ENCODE measurements at places on chromosomes 6 and 20.

GRCh38 chr6:123898665-123899064, 95.0 kb downstream of the NKAIN2 start:
- no peak for DNase-seq

DNA sequence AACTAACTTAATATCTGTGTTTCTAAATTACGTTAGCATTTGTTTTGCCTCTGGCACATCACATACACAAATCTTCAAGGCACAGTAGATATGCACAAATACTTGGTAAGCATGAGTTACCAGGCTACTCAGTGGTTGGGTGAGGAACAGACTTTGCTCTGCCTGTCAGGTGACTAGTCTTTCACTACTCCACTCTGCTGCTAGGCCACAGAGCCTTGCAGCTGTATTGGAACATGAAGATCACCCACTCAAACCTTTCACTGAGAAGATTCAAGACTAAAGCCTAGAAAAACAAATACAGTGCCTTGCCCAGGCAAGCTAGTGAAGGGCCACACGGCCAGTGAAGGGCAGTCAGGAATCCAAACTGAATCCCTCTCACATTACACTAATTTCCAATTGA, 47.0 kb downstream of the DTNBP1 start:
- DNase-seq: no peak

DNA sequence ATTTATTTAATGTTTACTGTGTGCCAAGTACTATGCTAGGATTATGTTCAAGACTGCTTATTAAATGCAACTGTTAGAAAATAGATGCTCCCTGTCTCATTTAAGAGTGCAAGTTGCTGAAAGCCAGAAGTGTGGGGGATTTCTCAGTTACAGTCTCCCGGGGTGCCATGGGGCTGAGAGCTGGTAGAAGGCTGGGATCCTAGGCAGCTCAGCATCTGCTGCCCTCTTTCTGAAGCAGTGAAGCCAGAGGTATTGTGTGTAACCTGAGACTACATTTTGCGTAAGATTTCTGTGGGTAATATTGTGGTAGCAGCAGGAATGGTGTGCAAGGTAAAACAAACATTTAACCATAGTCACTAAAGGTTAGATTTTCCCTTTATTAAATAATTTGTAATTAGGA, 120.6 kb downstream of the AKAP7 start:
- no peak for DNase-seq

DNA sequence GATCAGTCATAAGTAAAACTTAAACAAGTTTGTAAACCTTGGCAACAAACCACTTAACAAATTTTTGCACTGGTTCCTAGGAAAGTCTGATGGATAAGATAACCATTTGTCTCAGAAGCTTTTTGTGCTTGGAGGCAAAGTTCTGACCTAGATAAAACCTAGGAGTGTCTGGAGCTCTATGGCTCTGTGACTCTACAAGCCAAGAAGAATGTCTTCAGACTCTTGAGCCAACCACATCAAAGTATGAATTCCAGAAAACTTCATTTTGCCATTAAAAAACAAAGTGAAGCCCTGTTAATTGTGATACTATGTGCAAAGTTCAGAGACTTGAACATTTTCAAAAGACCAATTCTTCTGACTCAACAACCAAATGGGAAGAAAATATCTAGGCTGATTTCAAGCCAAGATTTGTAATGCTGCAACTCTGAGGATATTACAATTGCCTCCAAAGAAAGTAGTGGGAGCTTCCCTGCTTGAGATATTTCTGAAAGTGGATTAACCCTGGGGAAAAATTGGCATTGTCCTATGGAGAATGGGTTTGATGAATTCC, 158.1 kb upstream of the FOXQ1 start:
- no peak for DNase-seq

- DNase-seq: no peak
These were observed 36.5 kb upstream of the NEDD9 start for GRCh38 chr6:11268978-11269377.

GRCh38 chr6:36769183-36769675, 70.0 kb downstream of the CPNE5 start:
- no peak for DNase-seq

- no peak for DNase-seq
These were observed 353.8 kb upstream of the RSPO3 start for GRCh38 chr6:126764671-126765070.

- no peak for DNase-seq
These were observed 175.1 kb downstream of the VEGFA start for GRCh38 chr6:43944908-43945767.

GRCh38 chr6:115882174-115882573, 178.5 kb downstream of the FRK start:
- DNase-seq: no peak

DNA sequence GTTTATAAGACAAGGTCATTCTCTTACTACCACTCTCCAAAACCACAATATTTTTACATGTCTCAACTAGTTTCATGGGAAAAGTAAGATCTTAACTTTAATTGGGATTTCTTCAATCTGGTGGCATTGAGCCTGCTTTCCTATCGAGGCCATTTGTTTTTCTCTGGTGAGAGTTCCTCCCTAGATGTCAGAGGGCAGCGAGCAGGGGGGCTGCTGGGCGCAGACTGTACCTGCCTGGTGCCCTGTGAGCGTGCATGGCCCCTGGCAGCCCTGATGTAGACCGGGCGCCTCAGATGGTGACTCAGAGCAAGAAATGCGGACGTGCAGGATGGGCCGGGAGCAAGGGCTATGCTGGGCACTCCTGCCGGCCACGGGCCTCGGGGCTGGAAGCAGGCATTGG, 27.2 kb downstream of the ERMARD start:
- DNase-seq: no peak

- peak; percentile 10 for DNase-seq
These were observed 9.1 kb downstream of the PRND start for GRCh38 chr20:4730780-4731179.

DNA sequence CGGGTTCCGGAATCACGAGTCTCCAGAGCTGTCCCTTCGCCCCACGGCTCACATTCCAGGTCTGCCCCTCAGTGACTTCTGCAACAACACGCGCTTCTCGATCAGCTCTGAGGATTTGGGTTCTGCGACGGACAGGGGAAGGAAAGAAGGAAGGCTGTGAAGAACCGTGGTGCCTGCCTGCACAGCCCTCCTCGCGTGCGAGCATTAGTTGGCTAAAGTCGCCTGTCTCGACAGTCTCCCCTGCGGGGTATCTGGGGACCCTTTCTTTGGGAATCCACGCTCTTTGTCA, 23.1 kb downstream of the VPS52 start:
- DNase-seq: no peak
